ENCODE measurements at places on chromosomes 2 and 18. TPM values are rescaled to one million over a fixed set of nuclear protein-coding genes. Genes with fewer than 3 reads are reported as not detected.

DNA sequence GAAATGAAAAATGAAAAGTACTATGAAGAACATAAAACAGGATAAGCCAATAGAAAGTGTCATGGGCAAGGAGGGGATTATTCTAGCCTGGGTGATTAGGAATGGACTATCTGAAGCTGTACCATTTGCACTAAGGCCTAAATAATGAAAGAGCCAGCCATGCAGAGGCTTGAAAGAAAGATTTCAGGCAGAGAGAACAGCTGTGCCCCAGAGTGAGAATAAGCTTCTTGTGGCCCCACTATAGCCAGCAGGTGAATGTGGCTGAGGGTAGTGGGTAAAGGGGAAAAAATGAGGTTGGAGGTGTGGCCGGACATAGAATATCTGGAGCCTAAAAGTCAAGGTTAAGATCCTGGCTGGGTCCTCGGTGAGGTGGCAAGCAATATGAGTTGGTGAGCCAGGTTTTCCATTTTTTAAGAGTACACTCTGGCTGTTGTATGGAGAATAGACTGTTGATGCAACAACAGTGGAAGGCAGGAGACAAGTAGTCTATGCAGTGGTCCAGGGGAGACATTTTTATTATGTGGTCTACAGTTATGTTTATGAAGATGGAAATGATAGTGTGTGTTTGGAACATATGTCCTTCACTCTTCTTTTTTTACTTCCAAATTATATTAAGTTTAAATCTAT is 135.2 kb upstream of the SETBP1 start:
- no peak for DNase-seq

DNA sequence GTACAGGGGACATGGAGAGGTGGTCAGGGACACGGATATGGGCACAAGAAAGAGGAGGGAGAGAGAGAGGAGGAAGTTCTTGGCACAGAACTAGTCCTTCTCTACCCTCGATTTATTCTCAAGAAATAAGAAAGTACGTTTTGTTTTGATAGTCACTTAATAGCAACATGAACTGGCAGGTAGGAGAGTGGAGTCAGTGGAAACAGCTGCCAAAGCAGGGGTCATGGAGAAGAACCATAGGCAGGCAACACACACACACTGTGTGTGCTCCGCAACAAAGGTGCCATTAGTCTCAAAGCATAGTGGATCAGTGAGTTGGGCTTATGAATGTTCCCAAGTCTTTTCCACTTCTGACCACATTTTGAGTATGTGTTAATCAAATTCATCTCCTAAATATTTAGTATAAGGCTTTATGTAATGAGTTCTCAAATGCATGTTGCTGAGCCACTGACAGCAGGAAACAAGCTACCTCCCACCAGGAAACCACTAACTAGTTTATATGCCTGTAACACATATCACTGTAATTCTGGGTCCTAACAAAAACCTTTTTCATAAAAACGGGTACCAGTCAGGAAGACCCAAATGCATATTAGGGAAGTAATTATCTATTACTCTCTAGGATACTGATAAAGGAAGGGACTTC is 41.1 kb downstream of the IWS1 start:
- no peak for DNase-seq

DNA sequence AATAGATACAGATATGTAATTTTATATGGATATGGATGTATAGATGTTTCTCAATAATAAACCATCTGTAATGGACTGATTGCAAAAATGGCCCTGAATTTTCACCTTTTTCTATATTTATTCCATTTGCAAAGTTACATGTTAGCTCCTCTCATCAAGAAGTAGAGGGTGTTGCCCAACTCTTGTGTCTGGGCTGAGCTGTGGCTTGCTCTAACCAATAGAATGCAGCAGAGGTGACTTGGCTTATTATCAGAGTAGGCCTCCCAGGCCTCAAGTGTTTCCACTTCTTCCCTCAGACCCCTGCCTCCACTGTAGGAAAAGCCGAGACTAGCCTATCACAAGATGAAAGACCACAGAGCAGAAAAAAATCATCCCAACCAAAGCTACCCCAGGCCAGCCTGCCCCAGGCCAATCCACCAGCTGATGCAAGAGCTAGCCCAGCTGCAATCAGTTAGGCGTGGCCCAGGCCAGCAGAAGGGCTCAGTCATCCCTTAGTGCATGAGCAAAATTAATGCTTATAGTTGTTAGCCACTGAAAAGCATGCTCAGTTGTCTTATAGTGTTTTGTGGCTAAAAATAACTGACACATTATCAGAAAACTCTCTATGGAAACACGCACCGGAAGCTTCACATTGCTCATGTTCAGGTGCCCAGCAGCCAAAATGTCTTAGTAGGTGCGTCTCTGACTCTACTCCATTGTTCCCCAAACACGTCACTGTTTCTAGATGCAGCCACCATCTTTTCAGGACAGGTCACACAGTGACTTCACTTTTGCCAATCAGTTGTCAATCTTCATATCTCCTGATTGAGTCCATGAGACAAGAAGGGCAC is 464.0 kb downstream of the FBXO15 start:
- no peak for DNase-seq

- DNase-seq: peak; percentile 65
Observed at GRCh38 chr2:67650291-67651133, 253.4 kb downstream of the ETAA1 start.

DNA sequence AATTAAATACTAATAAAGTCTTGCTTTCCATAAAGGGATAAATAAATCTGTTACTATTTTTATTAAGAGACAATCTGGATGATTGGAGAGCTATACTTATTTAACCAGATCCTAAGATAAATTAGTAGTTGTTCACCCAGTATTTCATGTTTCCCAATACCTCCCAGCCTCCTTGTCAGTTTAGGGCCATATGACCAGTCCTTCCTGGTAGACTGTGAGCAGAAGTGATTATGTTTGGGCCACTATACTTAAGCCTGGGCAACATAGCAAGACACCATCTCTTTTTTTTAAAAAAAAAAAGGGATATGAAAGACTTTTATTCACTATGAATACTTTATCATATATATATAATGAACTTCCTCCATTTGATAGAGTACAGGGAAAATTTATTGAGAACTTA is 48.8 kb upstream of the PPM1B start:
- DNase-seq: no peak

DNA sequence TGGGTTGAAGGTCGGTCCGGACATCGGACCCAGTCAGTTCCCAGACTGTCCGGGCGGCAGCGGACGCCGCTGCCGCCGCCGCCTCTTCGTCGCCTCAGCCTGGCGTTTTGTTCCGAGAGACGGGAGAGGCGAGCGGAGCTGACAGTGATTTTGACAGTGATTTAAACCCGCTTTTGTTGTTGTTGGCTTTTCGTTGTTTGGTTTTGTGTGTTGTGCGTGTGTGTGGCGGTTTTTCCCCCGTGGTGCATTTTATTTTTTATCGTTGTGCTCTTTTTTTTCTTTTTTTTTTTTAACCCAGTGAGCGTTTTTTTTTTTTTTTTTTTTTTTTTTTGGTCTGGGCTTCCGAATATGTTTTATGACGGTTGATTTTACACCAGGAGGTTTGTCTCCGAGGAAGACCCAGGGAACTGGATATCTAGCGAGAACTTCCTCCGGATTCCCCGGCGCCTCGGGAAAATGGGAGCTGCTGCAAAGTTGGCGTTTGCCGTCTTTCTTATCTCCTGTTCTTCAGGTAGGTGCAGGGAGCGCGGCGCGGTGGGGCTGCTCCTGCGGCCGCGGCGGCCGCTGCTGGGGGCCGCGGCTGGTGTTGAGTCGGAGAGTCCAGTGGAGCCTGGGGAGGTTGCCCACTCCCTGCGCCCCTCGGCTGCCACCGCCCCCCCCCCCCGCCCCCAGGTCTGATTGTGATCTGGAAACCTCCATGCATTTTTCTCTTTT is at the start of gene ACVR2A:
Gene ACVR2A, plus strand, starts transcription at position 333 of the 714 bp plus-strand sequence. Its CDS starts 124 bp downstream, at position 457.
- DNase-seq: peak; percentile 72

GRCh38 chr2:45554073-45554741 is 56.9 kb downstream of the SRBD1 start:
- DNase-seq: no peak

The RFX8 gene
- not detected for total RNA-seq

The SPDYA gene
- 1.2 TPM for total RNA-seq

The SLC1A4 gene
- 14.7 TPM for total RNA-seq

The LYPD6 gene
- 2.4 TPM for total RNA-seq

The TLX2 gene
- total RNA-seq: 0.51 TPM

The MZT2B gene
- total RNA-seq: 215 TPM
